HL-60 (cell line): ENCODE measurements at places on chromosomes 2 and 18.

DNA sequence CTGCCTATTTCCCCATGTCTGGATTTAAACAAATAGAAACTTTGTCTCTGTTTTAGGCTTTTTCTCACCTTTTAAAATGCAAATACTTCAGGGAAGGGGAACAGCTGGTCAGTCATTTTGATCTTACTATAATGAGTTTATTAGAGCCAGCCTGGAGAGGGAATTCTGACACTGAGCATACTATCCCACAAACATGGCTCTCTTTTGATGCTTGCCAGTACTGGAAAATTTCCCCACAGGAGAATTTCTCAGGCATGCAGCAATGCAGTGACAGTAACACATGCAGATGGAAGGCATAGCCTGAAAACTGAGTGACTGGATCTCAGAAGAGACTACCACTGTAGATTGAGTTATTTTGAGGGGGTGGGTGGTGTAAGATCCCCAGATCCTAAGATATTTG, 974.3 kb upstream of the CELF4 start:
- no peak for DNase-seq

GRCh38 chr18:8003878-8004675, 437.0 kb downstream of the PTPRM start:
- DNase-seq = no peak

DNA sequence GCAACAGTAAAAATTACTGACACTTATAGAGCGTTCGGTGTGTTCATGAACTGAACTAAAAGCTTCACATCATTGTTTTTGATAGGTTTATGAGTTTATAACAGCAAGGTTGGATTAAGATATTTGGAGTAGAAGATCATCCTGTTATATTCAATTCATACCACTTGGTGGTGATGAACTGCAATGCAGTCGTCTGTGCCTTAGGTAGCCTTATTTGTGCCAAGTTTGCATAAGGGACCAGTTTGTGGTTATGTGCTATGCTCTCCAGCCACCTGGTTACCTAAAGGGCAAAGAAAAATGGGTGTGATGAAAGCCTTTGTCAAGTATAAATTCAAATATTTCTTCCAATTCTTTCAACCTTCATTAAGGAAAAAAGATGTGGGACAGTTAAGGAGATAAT, 150.9 kb upstream of the KCNH7 start:
- no peak for DNase-seq

GRCh38 chr18:52152036-52152435, 188.0 kb upstream of the DCC start:
- DNase-seq = no peak

- no peak for DNase-seq
Observed at GRCh38 chr2:5693287-5694201, 1.4 kb downstream of the SOX11 start.

GRCh38 chr18:71995904-71996465, 548.2 kb downstream of the CBLN2 start:
- DNase-seq = no peak

GRCh38 chr2:191165176-191165643, 14.4 kb upstream of the STAT4 start:
- no peak for DNase-seq

DNA sequence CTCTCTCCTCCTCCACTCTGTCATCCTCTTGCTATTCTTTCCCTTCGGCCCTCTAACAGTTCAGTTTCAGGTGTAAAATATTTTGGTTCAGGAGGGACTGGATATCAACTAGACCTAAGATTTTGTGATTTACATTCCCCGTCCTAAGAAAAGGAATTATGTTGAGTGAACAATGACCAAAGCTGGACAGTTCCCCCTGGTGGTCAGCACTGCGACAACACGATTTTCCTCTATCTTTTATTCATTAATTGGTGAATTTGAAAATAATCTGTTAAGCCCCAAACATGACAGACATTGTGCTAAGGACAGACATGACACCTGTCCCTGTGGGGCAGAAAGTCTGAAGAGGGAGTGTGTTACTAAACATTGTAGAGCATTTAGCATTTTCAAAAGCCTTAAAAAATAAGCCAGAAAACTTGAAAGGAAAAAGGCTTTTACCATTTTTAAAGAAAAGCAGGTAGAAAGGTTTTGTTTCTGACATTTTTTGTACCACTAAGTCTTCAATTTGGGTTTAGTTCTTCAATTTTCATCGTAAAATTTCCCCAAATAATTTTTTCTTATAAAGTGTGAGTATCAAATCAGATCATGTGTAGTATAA, 28.4 kb upstream of the GTF2A1L start:
- no peak for DNase-seq

- no peak for DNase-seq
Observed at GRCh38 chr2:65974067-65974723, 460.7 kb upstream of the MEIS1 start.

DNA sequence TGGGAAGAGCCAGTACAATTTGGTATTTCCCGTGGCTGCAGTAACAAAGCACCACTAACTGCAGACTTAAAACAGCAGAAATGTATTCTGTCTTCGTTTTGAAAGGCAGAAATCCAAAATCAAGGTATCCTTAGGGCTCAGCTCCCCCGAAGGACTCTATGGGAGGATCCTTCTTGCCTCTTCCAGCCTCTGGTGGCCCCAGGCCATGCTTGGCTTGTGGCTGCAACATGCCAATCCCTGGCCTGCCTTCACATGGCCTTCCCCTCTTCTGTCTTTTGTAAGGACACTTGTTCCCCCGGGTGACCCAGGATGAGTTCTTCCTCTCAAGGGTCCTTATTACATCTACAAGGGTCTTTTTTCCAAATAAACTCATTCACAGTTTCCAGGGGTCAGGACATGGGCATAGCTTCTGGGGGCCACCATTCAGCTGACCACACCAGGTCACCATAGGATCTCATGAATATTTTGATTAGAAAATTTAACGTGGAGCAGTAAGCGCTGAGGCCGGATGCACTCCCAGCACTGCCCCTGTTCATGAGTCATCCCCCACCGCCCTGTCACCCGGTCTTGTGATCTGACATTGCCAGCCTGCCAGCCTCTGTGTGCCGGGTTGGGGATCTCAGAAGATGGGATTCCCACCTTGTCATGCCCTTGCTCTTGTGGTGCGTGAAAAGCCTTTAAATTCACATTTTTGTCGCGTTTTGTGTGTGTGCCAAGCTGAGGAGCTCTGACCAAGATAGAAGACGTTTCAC, 61.2 kb upstream of the B3GNT7 start:
- no peak for DNase-seq

DNA sequence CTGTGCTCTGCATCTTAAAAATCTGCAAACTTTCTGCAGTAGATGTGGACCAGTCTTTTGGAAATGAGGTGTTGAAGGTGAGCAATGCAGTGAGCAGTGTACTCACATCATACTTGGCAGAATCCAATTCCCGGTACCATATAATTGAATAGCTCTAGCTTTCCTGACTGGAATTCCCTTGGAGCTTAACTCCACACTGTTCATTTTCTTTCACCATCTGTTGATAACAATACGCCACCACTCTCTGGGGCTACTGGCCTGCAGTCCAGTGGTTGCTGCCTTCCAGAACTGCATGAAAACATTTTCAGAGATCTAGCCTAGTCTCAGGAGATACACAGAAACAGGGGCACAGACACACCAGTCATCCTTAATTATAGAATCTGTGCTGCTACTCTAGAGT, 820.0 kb upstream of the NXPH2 start:
- no peak for DNase-seq

GRCh38 chr2:72718876-72719275, 107.0 kb downstream of the EXOC6B start:
- no peak for DNase-seq

DNA sequence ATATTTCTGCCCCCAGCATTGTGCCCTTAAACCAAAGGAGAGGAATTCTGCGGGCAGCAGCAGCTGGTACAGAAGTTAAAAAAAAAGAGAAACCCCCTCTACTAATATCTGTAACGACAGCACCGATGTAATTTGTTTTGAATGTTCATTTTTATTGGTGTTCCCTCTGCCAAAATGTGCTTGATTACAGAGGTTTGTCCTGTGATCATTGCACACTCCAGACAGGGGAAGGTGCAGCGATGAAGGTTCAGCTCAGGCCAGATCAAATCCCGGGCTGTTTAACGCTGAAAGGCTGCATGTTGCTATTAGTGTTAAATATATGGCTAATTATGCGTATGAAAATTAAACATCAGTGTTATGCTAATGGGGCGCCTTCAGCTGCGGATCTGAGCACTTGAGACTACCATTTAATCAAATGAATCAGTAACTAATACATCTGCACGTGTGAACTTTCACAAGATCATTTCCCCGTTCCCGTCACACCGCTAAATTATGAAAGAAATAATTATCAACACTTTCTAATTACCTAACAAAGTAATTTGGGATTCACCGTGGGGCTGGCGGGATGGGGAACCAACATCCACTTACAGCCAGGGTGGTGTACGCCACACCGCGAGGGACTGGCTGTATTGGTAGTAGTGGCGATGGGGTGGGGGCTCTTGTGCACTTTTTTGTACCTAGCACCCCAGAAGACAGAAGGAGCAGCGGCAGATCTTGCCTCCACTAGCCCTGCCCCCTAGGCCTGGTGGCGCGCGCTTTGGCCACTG, 1.5 kb upstream of the DLX1 start:
- no peak for DNase-seq

- no peak for DNase-seq
Observed at GRCh38 chr2:171557363-171557762, 35.1 kb downstream of the CYBRD1 start.

GRCh38 chr2:231611273-231612108, 18.8 kb downstream of the TEX44 start:
- DNase-seq = peak; percentile 69

DNA sequence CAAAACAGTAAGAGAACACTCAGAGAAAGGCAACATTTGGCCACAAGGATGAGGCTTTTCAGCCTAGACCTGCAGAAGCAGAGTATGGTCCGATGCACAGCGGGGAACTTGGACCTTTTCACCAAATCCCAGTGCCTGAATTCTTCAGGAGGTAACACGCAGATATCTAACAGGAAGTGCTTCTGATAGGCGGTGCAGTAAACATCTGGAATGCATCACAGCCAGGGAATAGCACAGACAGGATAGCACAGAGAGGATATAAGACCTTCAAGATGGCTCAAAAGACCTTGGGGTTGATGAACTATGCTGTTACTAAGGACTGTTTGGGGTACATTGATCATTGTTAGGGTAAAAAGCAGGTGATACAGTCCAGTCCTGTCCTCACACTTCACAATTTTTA, 1.7 kb downstream of the TMEM127 start:
- DNase-seq = no peak

- no peak for DNase-seq
Observed at GRCh38 chr2:73359915-73360697, 25.5 kb upstream of the ALMS1 start.

- peak; percentile 2 for DNase-seq
Observed at GRCh38 chr2:222671259-222672067, at the start of gene MOGAT1. TSS of gene MOGAT1 (plus strand) at chr2:222671658. CDS start at chr2:222671786, 128 bp downstream.

- DNase-seq = no peak
Observed at GRCh38 chr2:59383473-59383872, 1142.3 kb upstream of the FANCL start.

DNA sequence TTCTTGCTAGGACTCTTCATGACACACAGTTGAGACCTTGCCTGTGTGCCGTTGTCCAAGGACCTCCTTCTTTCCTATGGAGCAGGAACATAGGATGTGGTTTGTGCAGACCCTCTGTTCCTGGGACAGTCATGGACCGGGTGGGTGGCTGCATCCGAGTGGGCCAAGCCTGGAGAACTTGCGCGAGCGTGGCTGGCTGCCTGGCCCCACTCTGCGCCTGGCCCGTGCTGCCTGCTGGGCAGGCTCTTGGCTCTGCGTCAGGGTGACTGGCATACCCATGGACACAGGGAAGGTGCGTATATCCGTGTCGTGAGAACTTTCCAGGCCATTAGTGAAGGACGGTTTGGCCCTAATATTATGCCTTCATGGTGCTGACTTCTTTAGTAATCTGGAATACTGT, 68.2 kb downstream of the DCDC2C start:
- no peak for DNase-seq
